Esophagus muscularis mucosa (tissue), 4 donors: ENCODE measurements at places on chromosomes 11 and 22. TPM values are rescaled to one million over a fixed set of nuclear protein-coding genes. Genes with fewer than 3 reads are reported as not detected.

Gene NAT10
- 19.9 TPM for total RNA-seq

Gene CTSW
- total RNA-seq = 1.6 TPM

Gene CRYBB2
- total RNA-seq = not detected

GRCh38 chr11:126391970-126392632, 36.6 kb downstream of the ST3GAL4 start:
- no peak overlapping the region for H3K4me3 ChIP-seq
- no peak for DNase-seq
- no peaks in the 10 kb centered on the region for H3K36me3 ChIP-seq
- peaks cover 32% of the 10 kb centered on the region for H3K4me1 ChIP-seq
- no peaks in the 10 kb centered on the region for H3K27me3 ChIP-seq

DNA sequence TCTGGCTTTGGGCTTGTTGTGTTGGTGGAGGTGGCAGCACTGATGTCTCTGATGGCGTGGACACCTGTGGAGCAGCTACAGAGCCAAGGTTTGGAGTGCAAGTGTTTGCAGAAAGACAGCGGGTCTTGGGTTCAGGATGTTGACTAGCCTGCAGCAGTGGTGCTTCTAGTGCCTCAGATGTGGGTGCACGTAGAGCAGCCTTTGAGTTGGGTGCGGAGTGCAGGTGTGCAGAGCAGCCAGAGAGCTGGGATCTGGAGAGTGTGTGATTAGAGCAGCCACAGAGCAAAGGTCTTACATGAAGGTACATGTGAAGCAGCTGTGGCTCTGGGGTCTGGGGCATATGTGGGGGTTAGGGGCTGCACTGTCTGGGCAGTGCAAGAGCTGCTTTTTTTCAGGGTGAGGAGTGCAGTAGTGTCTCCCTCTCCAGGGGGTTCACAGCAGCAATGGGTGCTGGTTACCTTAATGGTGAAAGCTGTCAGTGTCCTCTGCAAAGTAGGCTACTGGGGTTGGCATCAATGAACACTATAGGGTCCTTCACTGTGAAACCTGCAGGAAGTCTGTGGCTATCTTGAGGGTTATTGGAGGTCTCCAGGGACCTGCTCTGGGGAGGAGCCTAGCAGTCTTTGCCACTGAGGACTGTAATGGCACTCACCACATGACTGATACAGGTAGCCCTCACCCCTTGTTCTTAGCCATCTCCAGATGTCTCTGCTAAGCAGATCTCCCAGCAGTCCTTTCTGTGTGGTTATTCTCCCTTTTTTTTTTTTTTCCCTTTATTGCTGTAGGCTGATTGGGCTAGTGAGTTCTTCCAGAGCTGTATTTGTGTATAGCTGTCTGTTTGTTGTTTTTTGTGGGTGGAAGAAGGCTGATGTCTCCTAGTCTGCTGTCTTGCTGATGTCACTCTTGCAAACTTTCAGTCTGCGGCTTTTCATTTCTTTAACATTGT, 14.3 kb downstream of the BIRC2 start:
- H3K27ac ChIP-seq = no peak overlapping the region
- no peak overlapping the region for H3K4me3 ChIP-seq
- H3K36me3 ChIP-seq = peaks cover 40% of the 10 kb centered on the region
- peaks cover 33% of the 10 kb centered on the region for H3K4me1 ChIP-seq
- no peaks in the 10 kb centered on the region for H3K27me3 ChIP-seq

DNA sequence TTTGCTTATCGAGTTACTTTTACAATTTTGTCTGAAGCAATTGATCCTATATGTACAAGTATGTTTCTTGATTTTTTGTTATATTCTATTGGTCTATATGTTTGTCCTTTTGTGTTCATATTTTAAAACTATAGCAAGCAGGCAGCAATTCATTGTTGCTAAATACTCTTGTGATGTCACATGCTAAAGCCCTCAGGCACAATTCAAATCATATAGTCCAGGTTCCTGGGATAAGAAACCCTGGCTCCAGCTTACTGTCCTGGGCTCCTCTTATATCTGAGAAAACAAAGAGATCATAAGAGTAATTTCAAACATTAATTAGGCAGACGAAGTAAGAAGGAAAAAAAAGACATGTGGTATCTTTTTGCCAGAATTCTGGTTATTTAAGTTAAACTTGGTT, 6.6 kb upstream of the CCDC83 start:
- H3K27me3 ChIP-seq = no peaks in the 10 kb centered on the region
- no peak overlapping the region for H3K27ac ChIP-seq
- no peaks in the 10 kb centered on the region for H3K4me1 ChIP-seq
- H3K4me3 ChIP-seq = no peak overlapping the region
